ENCODE measurements at places on chromosomes 2 and 18.

- no peak for DNase-seq
These were observed 74.7 kb upstream of the PTPRM start for GRCh38 chr18:7492385-7492784.

GRCh38 chr2:239630618-239631286 is 229.9 kb upstream of the HDAC4 start:
- DNase-seq: no peak

- no peak for DNase-seq
These were observed 97.0 kb downstream of the CABLES1 start for GRCh38 chr18:23232331-23232730.

DNA sequence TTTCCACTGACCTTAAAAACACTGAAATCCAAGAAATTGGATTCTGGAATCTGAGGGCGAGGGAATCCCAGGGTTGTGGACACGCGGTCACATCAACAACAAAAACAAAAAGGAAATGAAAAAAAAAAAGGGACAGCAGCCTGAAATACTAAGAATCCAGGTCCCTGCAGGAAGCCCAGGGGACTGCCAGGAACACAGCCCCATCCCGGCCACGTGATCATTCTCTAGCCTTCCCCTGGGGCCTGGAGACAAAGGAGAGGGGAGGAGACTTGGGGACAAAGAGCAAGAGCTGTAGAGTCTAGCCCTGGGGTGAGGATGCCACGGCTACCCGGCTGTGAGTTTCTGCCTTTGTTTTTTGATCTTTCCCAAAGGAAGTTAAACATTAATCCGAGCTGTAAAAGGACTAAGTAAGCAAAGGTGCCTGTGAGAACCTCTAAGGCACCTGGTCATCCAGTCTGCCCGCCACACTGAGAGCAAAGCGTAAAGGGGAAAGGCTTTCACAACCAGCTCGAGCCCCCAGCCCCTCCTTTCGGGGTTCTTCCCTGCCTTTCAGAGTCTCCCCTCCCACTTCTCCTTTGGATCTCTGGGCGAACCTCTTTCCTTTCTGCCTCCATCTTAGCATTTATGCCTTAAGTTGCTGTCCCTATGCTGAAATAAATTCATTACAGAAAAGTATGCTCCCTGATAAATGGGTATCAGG is 57.9 kb upstream of the MSH2 start:
- DNase-seq: no peak

Measured in stimulated activated CD4-positive, alpha-beta T cell treated with anti-CD3 and anti-CD28 coated beads, Interleukin-4, amount 100 ng/mL, for 1 hour (primary cell).